ENCODE measurements at places on chromosomes 1 and 21.

DNA sequence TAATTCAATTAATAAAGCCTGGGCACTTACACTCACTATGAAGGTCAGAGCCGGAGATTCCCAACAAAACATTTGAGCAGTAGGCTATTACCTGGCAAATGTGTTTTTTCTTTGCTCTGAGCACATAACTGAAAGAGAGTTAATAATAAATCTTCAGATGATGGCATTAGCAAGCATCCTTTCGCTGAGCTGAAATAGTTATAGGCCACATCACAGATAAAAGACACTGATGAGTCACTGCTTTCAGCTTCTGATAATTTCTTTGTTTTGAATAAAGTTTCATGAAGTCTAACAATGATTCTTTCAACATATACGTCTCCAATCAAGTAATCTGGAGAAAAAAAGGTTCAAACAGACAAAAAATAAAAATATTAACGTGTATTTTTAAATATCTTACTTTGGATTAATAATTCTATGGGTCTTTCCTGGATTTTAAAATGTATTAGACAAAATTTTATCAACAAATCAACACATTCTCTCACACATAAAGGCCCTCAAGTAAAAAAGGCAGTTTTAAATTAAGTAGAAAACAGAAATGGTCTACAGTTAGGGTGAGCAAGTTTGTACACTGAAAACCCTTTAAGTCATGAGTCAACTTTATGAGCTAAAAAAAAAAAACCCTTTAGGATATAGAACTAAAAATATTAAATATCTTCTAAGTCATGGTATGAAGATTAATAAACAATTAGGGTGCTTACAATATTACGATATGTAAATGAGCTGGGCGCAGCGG, 33.1 kb downstream of the LTN1 start:
- no peak for DNase-seq

GRCh38 chr1:226575739-226576378, 27.3 kb downstream of the STUM start:
- no peak for DNase-seq

- no peak for DNase-seq
These were observed 89.9 kb downstream of the RAVER2 start for GRCh38 chr1:64834734-64835133.

- no peak for DNase-seq
These were observed 279.5 kb upstream of the NR5A2 start for GRCh38 chr1:199747984-199748383.

GRCh38 chr1:202184750-202185460, 8.7 kb upstream of the LGR6 start:
- DNase-seq = peak; percentile 53

- no peak for DNase-seq
These were observed 7.0 kb downstream of the FBLIM1 start for GRCh38 chr1:15765495-15766194.

- DNase-seq = no peak
These were observed 61.3 kb downstream of the TRIM11 start for GRCh38 chr1:228345201-228345930.

DNA sequence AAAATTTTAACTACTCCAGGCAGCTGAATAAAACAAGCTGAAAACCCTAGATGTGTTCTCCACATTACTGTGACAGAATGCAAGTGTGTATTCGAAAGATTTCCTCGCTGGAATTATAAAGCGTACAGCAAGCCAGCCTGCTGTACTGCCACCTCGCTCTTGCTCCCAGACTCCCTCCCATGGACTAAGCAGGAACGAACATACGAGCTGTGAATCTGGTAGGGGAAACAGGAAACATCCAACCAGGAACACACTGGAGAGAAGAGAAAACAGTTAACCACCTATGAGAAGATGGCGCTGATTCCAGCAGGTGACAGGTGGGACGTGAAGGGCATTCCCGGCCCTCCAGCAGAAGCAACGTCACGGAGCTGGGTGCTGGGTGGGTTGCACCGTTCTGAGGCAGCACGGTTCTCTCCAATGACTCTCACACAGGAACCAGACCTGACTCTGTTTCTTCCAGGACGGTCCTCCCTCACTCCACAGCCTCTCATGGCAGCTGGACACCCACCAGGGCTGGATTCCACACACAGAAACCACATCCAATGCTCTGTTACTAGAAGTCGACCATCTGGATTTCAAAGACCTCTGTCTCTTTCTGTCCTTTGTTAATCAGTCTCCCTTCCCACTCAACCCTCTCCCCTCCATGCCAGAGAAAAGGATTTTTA, 219.2 kb downstream of the RERE start:
- no peak for DNase-seq

Data from GM12892 (cell line).